ENCODE measurements at places on chromosomes 2 and 18.

DNA sequence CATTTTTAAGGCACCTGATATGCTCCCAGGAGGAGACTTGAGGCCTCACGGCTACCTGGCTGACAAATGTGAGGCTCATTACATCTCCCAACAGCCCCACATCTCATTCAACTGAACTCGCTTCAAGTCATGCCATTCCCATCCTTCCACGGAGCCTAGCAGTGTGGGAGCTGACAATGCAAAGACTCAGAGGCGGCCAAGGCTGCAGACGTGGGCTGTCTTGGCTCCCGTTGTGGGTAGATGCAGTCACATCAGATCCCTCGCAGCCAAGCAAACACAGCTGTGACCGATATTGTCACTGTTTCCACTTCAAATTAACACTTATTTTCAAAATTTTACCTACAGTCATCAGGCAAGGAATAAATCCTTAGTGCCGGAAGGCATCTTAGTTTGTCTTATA is 64.0 kb upstream of the TRIB2 start:
- DNase-seq, result no peak

GRCh38 chr2:122873951-122874350 is 1118.5 kb downstream of the TSN start:
- no peak for DNase-seq

DNA sequence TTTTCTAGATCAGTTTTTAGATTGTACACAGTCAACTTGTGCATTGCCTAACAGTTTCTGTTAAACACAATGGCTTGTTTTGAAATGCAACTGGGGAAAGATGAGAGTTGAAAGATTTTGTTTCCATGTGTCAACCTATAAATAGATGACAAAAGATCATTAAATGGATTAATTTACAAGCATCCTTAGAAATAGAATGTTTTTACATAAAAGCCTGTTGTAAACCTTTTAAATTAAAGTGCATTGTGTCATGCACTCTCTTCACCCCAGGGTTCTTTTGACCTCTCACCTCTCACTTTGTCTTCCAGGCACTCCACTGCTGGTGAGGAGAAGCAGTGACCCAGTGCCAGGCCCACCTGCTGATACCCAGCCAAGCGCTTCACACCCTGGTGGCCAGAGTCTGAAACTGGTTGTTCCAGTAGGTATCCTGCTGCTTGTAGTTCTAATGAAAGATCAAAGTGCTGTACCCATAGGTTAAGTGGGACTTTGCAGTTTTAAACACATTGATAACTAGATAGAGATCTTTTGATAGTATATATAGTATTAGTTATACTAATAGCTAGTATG is 502.1 kb downstream of the PARD3B start:
- no peak for DNase-seq

DNA sequence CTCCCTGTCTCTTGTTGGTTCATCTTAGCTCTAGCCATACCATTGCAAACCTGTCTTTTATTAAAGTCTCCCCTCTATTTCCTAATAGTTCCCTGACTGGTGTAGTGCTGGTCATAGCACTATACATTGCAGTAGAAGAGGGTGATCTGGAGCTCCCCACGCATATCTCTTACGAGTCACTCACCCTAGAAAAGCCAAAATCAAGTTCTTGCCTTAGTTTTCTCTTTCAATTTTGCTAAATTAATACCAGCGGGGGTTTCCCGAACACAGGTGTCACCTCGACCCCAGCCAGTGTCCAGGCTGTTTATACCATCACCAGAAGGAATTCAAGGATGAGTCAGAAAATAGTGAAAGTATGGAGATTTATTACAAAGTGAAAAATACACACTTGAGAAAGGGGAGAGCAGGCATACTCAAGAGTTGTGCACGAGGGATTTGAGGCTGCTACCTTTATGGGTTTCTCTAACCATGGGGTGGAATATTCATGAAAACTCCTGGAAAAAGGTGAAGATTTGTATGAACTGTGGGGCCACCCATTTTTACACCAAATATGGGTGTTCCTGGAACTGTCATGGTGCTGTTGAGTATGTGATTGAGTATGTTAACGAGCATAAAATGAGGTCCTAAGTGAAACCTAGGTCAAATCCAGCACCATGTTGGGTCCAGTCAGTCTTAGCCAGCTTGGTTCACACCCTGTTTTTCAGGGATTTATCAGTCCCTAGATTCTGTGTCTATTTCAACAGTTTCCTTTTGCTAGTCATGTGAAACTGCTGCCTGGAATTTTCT is 20.2 kb downstream of the PROKR1 start:
- no peak for DNase-seq

GRCh38 chr2:23592898-23593751 is 208.1 kb downstream of the KLHL29 start:
- DNase-seq, result no peak

- no peak for DNase-seq
Observed at GRCh38 chr2:11330457-11331142, 13.8 kb downstream of the ROCK2 start.

GRCh38 chr18:74078257-74078656 is 69.4 kb downstream of the FBXO15 start:
- no peak for DNase-seq

- DNase-seq, result no peak
Observed at GRCh38 chr2:177708660-177709444, 316.3 kb downstream of the AGPS start.

DNA sequence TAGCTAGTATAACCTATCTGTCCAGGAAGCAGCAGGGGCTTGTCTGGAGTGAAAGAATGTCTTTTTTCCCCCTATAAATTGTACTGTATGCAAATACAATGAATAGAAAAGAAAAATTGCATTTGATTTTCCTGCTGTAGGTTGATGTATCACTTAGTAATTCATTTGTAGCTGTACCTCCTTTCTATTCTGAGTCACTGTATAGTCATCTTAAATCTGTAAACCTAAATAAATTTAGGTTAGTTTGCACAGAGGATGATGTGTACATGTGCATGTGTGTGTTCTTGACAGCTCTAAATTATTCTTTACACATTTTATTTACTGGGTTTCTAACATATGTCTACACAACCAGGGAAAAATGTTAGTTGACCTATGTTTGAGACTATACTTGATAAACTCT is 478.7 kb upstream of the CNTNAP5 start:
- DNase-seq, result no peak

DNA sequence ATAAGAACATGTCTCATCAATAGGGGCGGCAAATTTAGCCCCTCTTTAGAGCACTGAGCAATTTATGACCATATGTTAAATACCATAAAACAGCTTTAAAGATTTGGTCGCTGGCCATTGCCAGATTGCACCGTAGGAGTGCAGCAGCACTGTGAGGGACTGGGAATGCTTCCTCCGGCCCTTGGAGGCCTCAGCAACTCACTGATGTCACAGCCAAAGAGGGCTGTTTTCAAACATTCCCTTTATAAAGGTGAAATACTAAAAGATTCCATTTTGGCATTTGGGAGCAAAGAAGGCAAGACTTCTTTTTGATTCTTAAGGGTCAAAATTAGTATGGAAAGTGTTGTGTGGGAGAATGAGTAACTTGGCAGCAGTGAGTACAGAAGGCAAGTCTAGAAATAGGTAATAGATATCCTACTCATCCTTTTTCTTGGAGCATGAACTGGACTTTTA is 63.7 kb downstream of the BABAM2 start:
- DNase-seq, result no peak

DNA sequence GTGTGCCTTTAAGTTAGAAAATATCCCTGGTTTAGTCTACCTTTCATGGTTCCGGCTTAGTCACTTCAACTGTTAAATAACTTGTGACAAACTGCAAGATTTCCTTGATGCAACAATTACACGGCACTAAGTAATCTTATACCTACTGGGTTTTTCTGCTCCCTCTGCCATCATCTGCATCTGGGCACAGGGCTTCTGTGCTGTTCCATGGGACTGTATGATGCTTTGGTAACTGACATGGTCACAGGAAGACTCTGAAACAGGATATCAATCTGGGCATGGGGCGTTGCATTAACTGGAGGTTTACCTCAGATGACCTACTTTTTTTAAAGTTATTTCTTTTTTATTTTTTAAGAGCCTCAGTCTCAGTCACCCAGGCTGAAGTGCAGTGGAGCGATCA is 365.4 kb downstream of the SS18 start:
- no peak for DNase-seq

- no peak for DNase-seq
Observed at GRCh38 chr2:48452108-48452507, 77.8 kb upstream of the STON1 start.

- DNase-seq, result no peak
Observed at GRCh38 chr2:46836295-46837111, 79.1 kb downstream of the MCFD2 start.

- DNase-seq, result no peak
Observed at GRCh38 chr2:23657371-23657770, 269.6 kb downstream of the ATAD2B start.

DNA sequence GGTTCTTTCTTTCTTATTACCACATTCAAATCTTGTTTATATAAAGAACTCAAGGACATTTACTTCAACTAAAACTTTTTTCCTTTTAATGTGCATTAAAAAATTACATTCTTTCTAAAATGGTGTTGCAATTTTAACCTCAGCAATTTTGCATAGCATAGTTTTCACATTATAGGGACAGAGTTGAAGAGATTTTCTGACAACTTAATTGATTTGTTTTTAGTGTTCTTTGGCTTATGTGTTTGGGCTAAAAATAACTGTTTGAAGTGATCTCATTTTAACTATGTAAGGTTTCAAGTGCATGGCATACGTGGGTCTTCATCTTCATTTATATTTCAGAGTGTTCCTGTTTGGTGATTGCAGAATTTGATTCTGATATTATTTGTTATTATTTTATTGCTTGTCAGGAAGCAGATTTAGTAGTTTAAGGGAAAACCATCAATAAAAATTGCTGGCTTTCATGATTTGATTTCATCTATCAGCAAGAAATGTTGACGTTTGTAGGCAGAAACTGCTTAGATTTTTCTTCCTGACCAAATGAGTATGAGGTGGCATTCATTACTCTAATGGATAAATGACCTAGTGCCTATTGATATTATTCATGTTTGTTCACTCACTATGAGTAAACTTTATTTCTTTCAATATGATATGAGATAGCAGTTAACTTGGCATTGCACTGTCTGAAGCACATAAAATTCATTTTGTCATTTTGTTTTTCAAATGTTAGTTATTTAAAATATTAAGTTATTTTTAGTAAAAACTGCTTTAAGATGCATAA is 398.4 kb downstream of the NUP35 start:
- DNase-seq, result no peak

DNA sequence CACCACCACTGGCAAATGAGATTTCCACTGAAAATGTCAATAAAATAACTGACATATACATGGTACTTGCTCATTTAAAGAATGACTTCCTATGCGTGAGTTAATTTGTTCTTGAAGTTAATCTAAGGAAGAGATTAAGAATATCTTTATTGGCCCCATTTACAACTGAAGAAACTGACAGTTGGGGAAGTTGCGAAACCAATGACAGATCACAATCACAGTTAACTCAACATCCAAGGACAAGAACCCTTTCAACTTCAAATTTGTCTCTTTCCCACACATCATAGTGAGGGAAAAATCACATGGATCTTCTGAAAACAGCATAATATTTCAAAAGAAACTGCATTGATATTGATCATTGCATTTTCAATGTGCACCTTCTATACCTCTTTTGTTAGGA is 565.4 kb downstream of the IRS1 start:
- DNase-seq, result no peak

- no peak for DNase-seq
Observed at GRCh38 chr2:158966312-158966711, 2.1 kb upstream of the TANC1 start.

DNA sequence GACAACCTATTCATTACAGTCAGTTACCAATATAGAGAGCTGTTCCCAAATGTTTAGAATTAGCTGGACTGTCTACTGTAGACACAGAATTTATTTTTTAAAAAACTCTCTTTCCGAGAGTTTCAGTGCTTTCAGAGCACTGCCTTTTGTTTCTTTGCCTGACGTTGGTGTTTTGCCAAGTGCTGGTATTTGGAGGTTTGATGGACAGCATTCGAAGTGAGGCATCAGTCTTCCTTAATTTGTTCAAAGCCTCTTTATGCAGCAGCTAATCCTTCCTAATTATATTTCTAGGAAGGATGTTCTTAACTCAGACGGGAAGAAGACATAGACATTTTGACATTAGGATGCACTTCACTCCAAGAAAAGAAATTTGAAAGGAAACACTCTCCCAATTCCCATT is 83.2 kb downstream of the LTBP1 start:
- DNase-seq, result no peak

All from stimulated activated CD8-positive, alpha-beta memory T cell treated with anti-CD3 and anti-CD28 coated beads, Interleukin-4, amount 100 ng/mL, for 4 hours (primary cell).